AG04449 (cell line): ENCODE measurements at places on chromosomes 2 and 18.

GRCh38 chr18:72935744-72936143 is 68.0 kb upstream of the NETO1 start:
- DNase-seq, result no peak

- DNase-seq, result no peak
Measured at GRCh38 chr2:109226128-109226527, 97.1 kb downstream of the SH3RF3 start.

GRCh38 chr2:80887841-80888378 is 583.4 kb upstream of the LRRTM1 start:
- DNase-seq, result no peak

GRCh38 chr2:182240862-182241371 is 185.9 kb downstream of the PDE1A start:
- DNase-seq, result no peak

DNA sequence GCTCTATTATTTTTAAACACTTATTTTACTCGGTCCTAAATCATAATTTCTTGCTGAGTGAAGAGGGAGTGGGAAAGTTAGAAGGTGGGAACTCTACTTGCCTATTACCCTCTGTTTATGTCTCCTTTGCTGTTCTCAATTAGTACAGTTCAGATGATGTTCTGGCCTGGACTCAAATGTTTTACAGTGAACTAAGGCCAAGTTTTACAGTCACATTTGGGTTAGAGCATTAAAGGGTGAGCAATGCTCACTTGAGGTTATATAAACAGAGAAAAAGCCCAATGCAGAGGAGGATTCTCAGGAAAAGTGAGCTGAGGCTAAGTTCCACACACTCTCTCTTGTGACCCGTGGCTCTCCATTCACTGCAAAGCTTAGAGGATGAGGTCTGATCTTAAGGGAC is 52.4 kb downstream of the ITSN2 start:
- no peak for DNase-seq

DNA sequence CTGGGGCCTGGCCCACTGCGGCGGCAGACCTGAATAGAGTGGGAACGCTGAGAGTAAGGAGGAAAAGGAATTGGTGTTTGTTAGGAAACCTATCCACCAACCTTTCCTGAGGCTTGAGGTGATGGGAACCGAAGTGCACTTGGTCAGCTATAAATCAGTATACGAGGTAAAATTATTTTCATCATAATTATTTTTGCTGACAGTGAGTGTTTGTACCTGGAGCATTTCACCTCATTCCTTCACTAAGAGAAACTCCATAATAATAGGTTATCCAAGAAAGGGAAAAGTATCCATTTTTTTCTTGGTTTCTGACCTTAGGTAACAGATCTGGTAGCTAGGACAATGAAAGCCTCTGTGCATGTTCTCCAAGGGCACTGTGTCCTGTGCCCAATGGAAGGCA is 138.6 kb upstream of the RGPD4 start:
- DNase-seq, result no peak

DNA sequence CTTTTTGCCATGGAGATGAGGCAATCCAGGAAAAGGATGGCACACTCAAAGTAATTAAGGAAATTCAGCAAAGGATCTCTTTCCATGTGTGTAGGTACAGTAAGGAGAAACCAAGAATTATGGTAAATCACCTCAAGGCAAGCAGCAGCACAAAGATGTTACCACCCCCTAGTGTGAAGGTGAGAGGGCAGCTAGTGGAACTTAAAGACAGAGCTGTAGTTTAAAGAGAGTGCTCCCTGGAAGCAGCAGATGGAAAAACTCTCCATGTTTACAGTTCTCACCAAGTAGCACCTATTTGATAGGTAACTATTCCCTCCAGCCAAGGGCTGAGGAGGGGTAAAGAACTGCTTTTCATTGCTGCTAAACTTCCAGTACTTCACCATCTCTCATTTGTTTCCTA is 860.4 kb upstream of the CRIM1 start:
- DNase-seq, result no peak

DNA sequence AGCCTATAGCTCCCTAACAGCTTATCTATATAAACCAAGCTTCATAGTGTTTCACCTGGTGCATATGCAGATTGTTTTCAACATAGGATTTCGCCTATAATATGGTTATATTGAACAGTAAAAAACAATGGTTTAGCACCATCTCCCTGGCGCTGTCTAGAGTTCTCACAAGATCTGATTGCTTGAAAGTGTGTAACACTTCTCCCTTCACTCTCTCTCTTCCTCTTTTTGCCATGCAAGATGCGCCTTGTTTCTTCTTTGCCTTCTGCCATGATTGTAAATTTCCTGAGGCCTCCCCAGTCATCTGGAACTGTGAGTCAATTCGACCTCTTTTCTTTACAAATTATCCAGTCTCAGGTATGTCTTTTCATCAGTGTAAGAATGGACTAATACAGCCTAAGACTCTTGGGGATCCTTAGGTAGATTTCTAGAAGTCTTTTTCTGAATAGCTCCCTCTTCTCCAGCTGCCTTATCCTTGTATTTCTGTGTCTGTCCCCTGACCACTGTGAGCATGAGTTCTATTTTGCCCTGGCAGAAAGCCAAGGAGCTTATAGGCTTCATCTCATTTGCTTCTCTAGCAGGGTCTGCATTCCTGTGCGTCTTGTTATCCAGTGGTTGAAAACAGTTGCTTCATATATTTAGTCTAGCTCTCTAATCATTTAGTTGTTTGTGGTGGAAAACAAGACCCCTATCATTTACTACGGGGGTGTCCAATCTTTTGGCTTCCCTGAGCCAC is 401.6 kb downstream of the GPD2 start:
- no peak for DNase-seq

- DNase-seq, result no peak
Measured at GRCh38 chr2:120898961-120899750, 163.5 kb downstream of the GLI2 start.

DNA sequence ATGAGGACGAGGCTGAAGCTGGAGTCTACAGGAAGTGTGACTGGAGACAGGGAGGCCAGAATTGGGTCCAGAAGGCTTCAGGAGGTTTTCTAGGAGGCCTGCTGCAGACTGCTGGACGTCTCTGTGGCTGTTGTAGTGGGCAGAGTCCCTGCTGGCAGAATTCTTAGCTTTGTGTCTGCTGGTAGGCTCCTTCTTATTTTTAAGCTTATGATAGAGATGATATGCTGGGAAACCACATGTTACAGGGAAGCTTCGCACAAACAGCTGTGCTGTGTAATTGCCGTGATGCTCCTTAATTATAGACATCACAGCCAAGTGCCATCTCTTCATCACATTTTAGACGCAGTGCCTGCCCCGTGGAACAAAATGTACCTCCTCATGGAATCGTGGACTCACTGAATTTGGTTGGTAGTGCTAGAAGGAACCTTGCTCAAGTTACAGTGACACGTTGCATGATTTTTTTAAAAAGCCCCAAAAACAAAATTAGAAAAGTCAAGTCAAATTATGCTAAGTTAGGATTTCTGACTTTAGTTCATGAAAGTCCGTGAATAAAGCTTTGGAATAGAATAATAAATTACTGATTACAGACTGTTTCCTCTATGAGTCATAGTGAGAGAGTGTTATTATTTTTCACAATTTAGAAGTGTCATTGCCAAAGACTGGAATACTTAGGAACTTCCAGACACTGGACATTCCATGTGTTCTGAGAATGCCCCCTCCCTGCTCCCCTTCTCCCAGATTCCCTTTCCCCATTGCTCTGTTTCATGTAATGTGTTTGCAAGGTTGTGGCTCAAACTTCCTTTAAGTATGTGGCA is 144.1 kb downstream of the FHOD3 start:
- DNase-seq, result peak; percentile 68

DNA sequence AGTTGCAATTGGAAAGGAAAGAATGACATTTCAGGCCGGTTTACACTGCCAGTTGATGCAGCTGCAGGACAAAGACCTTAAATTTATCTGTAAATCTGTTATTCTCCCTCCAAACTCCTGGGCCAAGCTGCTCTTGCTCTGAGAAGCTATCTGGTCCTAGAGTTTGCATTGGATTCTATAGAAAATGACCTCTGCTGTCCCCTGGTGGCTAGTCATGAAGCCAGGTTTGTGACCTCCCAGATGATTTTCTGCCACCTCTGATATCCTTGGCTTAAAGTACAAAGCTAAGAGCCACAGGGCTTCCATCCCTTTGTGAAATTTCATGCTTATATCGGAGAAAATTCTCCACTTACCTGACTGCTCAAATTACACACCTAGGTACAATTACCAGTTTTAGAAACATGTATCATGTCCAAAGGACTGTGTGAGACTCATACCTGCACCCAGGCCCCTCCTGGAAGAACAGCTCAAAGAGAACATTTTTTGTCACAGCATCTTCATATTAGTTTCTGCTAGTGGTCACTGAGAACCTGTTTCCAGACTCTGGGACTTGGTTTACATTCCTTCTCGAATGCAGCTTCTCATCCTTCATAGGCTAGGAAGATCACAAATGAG is 28.9 kb upstream of the IER3IP1 start:
- no peak for DNase-seq

GRCh38 chr2:215390550-215390913 is 45.3 kb downstream of the FN1 start:
- DNase-seq, result no peak

DNA sequence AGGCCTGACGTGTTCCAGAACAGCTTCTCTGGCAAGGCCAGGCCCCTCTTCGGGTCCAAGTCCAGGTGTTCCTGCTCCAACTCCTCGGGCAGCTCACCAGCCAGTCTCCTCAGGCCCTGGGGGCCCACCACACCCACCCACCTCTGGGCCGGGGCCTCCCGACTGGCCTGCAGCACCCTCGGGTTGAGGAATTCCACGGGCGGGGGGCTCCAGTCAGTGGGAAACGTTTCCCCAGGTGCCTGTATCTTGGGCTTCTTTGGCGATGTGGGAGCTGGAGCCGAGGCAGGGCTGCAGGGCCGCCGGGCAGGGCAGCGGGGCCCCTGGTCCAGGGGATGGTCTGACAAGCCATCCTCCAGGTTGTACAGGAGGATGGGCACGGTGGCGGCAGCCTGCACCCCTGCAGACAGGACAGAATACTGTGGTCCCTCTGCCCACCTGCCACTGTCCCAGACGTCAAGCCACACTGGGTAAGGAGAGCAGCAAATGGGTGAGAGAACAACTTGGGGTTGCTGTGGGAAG is 14.4 kb downstream of the FAM178B start:
- no peak for DNase-seq

GRCh38 chr2:49367003-49367402 is 212.7 kb upstream of the FSHR start:
- no peak for DNase-seq

DNA sequence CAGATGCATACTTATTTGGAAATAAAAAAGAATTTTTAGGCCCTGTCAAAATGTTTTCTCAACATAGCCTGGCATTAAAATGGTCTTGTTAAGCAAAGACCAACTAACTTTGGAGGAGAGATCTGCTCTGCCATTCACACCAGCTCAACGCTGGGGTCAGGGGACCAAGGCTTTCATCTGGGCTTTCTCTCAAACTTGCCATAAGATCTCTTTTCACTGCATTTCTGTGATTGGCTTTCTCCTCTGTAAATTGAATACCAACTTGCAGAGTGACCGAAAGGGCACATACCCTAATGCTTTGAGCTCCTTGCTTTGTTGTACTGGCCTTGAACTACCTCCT is 71.2 kb downstream of the MYCN start:
- no peak for DNase-seq

DNA sequence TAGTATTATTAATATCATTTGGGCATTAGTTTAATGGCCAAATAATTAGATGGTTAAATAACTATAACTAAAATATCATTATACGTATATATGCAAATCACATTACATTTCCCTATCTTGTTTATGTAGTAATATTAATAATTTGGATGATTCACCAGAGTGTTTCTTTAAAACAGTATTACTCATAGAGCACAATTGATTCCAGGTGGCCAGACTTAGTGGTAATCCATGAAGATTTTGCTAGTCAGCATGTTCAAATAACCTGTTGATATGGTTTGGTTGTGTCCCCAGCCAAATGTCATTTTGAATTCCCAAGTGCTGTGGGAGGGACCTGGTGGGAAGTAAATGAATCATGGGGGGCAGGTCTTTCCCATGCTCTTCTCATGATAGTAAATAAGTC is 782.3 kb downstream of the LRP1B start:
- DNase-seq, result no peak

DNA sequence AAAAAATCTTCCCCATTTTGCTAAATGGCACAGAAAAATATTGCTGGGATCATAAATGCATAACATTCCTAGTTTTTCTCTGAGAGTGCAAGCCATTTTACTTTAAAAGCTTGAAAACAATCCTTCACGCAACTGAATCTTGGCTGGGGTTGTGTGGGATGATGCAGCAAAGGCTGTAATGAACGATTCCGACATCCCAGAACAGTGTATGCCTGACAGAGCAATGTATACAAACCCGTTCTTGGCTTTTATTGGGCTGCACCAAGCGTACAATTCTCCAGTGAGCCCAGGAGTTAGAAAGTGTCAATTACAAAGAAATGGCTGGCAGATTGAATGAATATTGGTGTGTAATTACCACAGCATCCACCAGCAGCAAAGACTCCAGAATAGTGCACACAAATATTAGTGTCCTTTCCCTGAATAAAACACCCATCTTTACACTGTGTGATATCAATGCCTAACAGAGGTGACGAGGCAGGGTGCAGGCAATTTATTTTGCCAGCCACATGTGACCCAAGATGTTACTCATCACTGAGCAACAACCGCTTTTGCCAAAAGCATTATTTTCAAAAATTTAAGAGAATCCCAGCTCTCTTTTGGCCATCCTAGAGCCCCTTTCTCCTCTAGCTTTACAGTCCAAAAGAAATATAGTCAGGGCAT is 578.6 kb upstream of the CHAC2 start:
- DNase-seq, result no peak

- no peak for DNase-seq
Measured at GRCh38 chr18:73156117-73156516, 288.3 kb upstream of the NETO1 start.

GRCh38 chr2:46976556-46977279 is 61.1 kb upstream of the MCFD2 start:
- DNase-seq, result no peak

DNA sequence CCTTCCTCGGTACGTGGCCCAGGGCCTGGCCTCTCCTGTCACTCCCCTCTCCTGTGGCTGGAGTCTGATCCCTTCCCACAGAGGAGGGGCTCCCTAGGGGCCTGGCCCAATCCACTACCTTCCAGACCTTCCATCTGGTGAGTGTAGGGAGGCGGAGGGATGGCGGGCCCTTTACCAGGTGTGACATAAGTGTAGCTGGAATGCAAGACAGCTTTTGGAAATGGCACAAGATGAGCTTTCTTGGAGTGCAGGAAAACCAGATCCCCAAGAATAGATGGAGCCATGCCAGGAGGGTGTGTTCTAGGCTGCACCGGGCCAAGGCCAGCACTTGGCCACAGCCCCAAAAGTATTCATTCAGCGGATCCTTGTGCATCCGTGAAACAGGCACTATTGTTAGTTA is 30.1 kb downstream of the IGFBP5 start:
- no peak for DNase-seq

- no peak for DNase-seq
Measured at GRCh38 chr2:96103761-96104486, 12.4 kb downstream of the ADRA2B start.

- DNase-seq, result no peak
Measured at GRCh38 chr18:23311351-23312121, 141.6 kb upstream of the RIOK3 start.
